ENCODE measurements at places on chromosomes 11 and 22.

DNA sequence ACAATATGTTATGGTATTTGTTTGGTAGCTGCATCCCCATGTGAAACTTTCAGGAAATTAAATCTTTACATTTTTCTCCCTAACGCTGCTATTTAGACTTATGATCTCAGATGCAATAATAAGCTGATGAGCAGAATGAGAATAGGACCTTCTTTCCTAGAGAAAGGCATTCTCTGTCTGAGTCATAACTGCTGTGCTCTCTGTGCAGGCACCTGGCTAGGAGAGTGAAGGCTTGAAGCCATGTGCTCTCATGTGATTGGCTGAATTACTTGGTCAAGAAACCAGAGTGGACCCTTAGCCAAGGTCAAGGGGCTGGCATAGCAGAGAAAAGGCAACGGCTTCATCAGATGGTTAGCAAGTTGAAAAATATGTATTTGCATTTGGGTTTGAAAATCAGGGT is 185.0 kb downstream of the ADAMTS15 start:
- no peak for DNase-seq

DNA sequence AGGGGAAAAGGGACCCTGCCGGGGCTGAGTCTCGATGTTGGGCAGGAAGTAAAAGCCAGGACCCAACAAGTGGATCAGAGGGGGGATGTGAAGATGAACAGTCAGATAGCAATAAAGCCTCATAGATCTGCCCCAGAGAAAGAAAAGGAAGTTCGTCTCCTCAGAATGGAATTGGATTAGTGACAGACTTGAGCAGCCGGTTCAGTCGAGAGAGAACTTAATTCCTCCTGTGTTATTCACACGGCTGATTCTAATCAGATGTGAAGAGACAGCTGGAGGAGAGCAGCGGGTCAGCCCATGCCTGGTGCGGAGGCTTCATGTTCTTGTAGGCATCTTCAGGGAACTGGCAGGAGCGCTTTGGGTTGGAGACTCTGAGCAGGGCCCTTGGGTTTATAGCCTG is 29.3 kb upstream of the CABP7 start:
- DNase-seq = no peak

- DNase-seq = no peak
These were observed 590.0 kb downstream of the METTL15 start for GRCh38 chr11:28697920-28698827.

DNA sequence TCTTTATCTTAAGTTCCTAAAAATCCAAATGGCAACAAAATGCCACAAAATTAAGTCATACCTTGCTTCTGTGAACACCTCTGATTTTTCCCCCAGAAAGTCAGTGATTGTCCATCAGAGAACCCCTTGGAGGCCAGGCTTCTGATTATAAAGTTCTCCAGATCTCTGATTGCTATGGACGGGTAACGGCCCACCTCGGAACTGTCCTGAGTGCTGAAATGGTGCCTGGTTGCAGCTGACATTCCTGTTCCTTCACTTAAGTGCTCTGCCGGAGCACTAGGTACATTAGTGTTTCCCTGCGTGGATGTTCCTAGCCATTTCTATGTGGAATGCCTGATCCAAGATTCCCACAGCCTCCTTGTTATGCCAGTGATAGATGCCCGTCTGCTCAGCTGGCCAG is 85.0 kb downstream of the CHST1 start:
- no peak for DNase-seq

- DNase-seq = no peak
These were observed 1.9 kb upstream of the DBX1 start for GRCh38 chr11:20161923-20162744.

DNA sequence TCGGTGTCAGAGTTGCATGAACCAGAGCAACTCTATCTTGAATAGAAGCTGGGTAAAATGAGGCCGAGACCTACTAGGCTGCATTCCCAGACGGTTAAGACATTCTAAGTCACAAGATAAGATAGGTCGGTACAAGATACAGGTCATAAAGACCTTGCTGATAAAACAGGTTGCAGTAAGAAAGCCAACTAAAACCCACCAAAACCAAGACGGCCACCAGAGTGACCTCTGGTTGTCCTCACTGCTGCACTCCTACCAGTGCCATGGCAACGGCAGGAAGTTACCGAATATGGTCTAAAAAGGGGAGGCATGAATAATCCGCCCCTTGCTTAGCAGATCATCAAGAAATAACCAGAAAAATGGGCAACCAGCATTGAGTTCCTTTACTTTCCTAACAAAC is 2.4 kb upstream of the KAT5 start:
- DNase-seq = no peak

GRCh38 chr22:46292732-46293131 is 3.9 kb upstream of the GTSE1 start:
- DNase-seq = no peak

GRCh38 chr11:19984048-19984742 is 176.1 kb downstream of the DBX1 start:
- DNase-seq = no peak

DNA sequence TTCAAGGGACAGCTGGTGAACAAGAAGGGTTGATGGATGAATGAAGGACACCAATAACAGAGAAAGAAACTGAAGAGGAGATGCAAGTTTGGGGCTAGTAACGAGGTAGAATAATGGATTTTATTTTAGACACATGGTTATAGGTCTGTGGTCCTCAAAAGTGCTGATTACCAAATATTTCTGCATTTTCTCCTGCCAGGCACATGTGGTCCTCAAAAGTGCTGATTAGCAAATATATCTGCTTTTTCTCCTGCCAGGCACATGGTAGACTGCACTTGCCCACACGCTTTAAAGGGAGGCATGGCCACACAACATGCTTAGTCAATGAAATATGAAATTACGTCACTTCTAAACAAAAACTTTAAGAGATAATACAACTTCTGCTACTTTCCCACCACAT is 373.1 kb upstream of the SYN3 start:
- DNase-seq = no peak

GRCh38 chr11:117690484-117691217 is 106.4 kb downstream of the DSCAML1 start:
- no peak for DNase-seq

DNA sequence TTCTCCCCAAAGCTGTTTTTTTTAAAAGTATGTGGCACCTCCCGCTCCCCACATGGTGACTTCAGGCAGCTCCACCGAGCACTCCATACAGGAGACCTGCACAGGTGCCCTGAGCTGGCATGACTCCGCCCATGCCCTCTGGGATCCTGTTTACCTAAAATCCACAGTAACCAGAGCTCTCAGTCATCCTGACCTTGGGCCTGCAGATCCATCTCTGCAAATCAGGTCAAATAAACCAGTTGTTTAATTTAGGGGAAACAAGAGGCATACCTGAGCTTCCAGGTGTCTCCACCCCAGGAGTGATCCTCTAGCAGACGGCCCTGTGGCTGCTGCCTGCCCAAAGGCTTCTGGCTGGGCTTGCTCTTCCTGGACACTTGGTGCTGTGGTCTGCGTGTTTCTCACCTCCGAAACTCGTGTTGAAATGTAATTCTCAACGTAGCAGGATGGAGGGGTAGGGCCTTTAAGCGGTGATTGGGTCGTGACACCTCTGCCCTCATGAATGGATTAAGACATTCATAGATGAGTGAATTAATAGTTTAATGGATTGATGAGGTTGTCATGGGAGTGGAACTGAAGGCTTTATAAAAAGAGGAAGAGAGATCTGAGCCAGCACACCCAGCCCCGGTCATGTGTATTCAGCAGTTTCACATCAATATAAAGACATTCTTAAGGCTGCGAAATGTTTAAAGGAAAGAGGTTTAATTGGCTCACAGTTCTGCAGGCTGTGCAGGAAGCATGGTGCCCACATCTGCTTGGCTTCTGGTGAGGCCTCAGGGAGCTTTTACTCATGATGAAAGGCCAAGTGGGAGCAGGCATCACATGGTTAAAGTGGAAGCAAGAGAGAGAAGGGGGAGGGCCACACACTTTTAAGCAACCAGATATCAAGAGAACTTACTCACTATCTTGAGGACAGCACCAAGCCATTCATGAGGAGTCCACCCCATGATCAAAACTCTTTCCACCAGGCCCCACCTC is 34.1 kb downstream of the LINC01488 start:
- no peak for DNase-seq

DNA sequence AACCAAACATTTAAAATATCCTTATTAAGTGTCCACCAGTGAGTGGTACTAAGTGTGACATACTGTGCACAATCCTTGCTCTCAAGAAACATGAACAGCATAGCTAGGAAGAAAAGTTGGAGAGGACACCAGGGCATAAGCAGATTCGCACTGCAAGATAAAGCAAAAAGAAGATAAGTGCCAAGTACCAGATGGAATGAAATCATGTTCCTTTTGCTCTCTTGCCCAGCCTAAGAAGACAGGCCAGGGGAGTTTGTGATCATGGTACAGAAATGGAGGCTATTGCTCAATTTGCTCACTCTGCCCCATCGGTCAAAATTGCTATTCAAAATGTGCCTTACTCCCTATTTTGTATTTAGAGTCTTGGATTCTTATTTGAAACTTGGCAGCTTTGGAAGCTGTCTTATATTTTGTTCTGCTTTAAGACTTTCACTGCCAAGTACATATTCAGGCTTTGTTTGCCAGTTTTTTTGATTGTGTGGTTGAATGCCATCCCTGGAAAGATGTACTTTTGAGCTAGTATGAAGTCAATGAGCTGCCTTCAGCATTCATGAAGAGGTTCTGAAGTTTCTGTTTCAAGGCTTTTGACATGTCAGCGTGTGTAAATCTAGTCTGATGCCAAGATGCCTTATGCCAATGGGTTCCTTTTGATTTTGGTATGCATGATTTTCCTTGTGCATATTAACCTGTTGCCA is 90.3 kb downstream of the PAX6 start:
- peak; percentile 75 for DNase-seq

DNA sequence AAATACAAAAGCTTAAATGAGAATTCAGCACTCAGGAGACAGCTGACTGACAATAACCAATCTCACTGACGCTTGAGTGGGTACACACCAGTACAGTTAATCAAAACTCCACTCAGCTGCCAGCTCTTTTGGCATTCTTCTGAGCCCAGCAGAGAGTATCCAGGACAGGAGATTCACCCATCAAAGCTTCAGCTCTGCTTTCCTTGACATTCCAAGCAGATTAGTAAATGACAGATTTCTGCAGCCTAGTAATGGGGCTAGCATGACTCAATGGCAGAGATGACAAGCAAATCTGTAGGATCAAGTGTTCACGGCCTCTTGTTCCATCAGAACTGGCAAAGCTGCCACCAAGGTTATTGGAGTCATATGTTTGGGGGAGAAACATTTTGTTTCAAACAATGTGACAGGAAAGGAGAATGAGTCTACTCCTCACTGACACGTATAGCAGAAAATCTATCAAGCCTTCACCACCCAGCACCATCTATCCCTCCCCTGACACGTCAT is 420.0 kb downstream of the DYNC2H1 start:
- no peak for DNase-seq

- DNase-seq = no peak
These were observed 335 bp downstream of the TMEM138 start for GRCh38 chr11:61362542-61362875.

DNA sequence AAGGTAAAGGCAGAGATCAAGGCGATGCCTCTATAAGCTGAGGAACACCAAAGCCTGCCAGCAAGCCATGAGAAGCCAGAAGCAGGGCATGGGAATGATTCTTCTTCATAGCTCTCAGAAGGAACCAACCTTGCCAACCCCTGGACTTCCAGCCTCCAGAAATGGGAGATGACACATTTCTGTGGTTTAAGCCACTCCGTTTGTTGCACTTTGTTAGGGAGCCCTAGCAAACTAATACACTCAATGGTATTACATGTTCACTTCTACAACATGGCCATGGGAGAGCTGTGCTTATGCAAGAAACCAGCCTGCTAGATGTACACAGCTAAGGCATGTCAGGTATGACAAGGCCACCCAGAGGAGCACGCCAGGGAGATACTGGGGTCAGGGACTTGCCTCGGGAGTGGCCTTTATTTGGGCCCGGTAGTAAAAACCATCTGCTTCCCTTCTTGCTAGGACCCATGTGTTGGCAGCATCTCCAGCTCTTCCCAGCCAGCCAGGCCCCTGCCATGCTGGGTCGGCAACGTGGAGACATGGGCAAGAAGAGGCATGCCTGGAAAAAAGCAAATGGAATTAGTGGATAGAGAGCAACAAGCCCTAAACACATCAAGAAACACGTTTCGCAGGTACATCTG is 3.6 kb downstream of the C11orf16 start:
- no peak for DNase-seq

- DNase-seq = no peak
These were observed 488.6 kb downstream of the METTL15 start for GRCh38 chr11:28596816-28597215.

DNA sequence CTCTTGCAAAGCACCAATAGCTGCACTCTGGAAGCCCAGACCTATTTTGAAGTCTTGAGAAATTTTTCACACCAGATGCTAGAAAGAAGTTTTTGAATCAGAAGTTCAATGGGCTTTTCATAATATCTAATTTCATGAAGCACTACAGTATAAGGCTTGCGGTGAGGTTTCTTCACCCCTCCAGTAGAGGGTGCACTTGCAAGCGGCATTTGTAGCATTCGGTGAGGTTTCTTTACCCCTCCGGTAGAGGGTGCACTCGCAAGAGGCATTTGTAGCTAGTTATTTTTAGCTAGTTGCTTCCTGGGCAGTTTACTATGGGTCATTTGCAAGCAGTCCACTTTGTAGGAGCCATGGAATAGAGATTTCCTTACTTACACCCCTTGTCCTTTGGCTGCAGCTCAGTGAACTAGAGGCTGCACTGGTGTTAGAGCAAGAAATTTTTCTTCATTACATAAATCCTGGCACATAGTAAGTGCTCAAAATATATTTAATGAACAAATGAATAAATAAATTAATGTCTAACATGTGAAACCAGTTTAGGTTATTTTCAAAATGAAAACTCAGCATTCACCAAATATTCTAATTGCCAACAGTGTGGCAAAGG is 7.8 kb upstream of the NOX4 start:
- DNase-seq = no peak

GRCh38 chr11:207863-208180 is 314 bp downstream of the RIC8A start:
- DNase-seq = no peak

DNA sequence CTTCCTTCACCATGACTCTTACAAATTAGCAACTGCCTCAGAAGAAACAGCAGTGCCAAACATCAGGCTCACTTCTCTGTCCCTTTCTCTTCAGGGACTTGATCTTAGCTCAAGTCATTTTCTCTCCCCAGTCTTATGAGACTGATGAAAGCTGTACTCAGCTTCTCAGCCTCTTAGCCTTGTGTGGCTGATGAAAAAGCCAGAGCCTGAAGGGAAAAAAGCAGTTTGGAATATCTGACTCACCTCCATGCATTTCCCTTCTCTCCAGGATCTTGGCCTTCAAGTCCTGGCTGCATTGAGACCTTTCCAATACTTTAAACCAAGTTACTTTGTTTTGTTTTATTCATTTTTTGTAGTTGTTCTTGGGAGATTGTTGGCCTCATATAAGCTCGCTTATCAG is 195.9 kb downstream of the SPON1 start:
- DNase-seq = no peak

GRCh38 chr11:45225277-45225676 is 60.9 kb downstream of the SYT13 start:
- no peak for DNase-seq

DNA sequence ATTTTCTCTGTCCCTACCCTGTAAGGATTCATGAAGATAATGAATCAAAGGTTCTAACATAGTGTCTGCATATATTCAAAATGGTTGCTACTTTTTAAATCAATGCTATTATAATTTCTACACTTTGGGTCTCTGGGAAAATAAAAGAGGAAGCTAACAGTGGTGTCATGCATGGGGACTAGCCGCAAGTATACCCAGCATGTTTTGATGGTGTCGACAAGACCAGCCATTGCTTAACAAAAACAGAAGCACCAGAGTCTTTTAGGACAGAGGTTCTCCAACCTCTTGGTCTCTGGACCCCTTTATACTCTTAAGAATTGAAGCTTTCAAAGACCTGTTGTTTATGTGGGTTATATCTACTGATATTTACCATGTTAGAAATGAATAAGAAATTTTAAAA is 37.8 kb downstream of the RNF141 start:
- no peak for DNase-seq

Measured in cerebellar nuclear complex (tissue), 1 donor.